ENCODE measurements at places on chromosomes 3 and 15.

- DNase-seq, result no peak
Observed at GRCh38 chr15:95150466-95150865, 919.1 kb downstream of the MCTP2 start.

DNA sequence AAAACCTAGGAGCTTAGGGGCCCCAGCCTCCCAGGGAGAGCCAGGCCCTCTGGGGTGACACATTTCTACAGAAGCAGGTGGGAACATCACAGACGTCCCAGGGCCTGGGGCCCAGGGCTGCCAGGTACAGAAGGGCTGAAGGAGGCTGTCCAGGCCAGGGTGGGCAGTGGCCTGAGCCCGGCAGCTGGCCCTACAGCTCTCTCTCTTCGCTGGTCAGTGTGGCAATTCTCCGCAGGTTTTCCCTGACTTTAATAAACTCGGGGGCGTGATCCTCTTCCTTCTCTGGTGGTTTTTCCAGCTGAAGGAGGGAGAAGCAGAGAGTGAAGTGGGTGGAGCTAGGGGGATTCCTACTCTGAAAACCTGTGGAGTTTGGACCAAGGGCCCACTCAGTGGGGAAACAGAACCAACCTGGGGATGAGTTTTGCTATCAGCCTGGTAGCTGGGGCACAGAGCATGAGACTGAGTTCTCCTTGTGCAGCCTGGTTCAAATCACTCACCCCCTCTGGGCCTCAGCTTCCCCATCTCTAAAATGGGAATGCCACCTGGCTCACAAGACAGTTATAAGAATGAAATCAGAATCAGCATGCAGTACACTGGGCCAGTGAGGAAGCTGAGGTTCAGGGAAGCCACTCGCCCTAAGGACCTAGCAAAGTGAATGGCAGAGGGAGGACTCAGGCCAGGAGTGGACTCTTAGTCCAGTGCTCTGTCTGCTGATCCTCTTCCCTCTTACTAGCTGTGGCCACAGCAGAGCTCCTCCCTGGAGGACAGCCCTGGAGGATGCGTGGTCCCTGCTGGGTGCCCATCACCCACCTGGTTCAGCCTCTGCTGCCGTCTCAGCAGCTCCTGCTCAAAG lies 10.6 kb downstream of the FAM107A start:
- no peak for DNase-seq

DNA sequence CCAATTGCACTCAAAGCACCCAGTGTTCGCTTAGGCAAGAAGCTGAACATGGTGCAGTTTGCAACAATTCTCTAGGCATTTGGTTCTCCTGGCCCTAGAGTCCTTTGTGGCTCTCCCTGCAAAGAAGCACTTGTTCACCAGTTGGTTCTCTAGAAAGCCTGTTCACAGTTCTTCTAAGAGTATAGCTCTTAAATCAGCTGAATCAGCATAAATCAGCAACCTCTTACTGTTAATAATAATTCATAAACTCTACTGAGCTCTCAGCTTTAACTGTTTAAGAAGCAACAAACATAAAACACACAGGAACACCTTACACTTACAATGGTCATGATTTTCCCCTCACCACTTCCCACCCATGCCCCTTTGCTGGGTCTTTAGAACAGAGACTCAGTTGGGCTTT lies 56.8 kb upstream of the PPP2R3A start:
- no peak for DNase-seq

DNA sequence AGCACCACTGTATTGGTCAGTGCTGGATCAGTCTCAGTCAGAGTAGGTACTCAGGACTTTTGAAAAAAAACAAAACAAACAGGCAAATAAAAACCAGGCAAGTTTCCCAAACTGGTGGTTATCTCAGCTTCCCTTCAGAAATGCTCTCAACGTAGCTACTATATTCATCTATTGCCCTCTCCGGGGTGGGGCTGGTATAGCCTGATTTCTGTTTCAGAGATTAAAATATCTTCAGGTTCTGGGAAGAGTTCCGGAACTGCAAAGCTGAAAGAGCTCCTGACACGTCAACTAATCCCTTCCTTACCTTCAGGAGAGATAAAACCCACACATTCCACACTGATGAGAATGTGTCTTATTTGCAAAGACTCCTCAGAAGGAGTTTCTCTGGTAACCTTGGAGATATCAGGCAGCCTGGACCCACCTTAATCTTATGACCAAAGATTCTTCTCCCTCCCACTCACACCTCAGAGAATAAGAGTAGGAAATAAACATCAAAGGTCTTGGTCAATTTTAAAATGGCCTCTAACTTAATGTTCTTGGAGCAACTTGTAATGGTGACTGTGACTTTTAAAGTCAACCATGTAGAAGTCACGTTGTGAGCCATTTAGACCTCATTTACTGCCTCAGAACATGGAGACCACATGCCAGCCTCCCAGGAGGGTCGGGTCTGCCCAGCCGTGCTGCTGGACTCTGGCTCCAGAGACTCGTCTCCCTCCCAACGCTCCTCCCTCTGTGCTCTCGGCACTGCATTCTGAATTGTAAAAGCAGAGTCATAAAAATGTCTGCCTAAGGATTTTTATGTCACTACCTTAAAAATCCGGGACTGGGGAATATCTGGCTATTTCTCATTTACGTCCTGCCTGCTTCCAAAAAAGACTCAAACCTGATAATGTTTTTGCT lies 53.8 kb downstream of the CDCP1 start:
- no peak for DNase-seq

DNA sequence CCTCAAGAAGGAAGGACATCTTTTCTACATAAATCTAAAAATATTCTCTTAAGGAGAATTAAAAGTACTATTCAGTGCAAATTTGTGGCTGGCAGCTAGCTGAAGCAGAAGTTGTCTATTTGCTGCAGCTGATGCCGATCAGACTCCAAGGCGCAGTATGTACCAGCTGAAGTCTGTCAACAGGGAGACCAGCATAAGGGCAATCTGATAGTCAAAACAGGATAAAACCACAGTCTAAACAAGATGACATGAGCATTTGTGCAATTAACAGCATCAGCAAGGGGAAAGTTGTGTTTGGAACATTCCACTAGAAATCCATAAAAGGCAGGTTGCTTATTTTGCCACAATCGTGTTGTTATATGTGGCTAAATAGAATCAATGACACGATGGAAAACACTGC lies 198.2 kb upstream of the ROBO2 start:
- DNase-seq, result no peak

- DNase-seq, result no peak
Observed at GRCh38 chr3:155244699-155245098, 48.8 kb downstream of the STRIT1 start.

GRCh38 chr15:76846782-76847181 lies 58.4 kb downstream of the SCAPER start:
- DNase-seq, result no peak

- no peak for DNase-seq
Observed at GRCh38 chr3:119659606-119660291, 640 bp downstream of the POPDC2 start.

- DNase-seq, result no peak
Observed at GRCh38 chr3:175879417-175879816, 1020.3 kb downstream of the NAALADL2 start.

GRCh38 chr15:69513986-69514385 lies 61.4 kb downstream of the RPLP1 start:
- DNase-seq, result no peak

- no peak for DNase-seq
Observed at GRCh38 chr3:72088486-72089025, 303.6 kb upstream of the PROK2 start.

DNA sequence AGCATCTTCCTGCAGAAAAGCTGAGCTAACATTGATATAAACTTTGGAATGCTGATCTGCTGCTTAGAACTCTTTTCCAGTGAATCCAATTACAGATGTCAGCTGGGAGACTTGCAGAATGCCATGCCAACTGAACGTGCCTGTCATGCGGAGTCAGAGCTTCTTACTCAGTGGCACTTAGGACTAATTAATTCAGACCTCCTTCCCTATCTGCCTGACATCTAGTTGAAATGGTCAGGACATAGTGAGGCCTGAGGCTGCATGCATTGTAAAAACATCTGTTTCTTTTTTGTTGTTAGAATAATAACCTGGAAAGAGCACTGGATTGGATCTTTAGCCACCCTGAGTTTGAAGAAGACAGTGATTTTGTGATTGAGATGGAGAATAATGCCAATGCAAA lies 112.6 kb downstream of the USP13 start:
- DNase-seq, result no peak

DNA sequence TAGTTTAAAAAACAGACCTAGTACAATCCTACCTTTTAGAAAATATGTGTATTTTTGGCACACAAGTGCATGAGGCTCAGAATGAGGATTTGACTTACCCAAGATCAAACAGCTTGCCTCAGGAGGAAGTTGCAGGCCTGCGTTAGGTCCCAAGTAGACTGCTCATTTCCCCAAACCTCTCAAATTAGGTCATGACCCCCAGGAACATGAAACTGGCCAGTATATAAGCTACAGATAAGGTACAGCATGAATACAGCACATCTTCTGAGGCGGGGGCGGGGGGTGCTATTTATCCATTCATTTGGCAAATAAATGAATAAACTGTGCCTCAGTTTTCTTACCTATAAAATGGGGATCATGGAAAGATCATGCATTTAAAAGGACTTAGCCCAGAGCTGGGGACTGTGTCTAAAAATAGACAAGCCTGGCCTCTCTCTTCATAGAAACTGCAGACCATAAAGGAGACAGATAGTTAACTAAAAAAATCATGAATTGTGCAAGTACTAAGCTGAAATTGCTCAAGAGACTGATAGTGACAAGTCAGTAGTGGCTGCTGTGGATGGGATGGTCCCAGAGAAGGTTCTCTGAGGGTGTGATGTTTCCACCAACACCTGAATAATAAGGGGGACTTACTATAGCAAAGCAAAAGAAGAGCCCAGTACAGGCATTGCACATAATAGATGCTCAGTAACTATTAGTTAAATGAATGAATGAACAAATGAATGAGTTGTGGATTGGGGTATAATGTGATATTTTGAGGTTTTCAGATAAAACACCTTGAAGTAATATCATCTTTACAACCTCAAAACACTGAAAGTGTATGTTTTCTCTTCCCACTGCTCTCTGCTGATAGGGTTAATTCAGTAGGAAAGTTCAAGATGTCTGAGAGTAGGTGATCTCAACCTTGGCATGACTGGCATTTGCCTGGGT lies 258.5 kb upstream of the PROK2 start:
- no peak for DNase-seq

DNA sequence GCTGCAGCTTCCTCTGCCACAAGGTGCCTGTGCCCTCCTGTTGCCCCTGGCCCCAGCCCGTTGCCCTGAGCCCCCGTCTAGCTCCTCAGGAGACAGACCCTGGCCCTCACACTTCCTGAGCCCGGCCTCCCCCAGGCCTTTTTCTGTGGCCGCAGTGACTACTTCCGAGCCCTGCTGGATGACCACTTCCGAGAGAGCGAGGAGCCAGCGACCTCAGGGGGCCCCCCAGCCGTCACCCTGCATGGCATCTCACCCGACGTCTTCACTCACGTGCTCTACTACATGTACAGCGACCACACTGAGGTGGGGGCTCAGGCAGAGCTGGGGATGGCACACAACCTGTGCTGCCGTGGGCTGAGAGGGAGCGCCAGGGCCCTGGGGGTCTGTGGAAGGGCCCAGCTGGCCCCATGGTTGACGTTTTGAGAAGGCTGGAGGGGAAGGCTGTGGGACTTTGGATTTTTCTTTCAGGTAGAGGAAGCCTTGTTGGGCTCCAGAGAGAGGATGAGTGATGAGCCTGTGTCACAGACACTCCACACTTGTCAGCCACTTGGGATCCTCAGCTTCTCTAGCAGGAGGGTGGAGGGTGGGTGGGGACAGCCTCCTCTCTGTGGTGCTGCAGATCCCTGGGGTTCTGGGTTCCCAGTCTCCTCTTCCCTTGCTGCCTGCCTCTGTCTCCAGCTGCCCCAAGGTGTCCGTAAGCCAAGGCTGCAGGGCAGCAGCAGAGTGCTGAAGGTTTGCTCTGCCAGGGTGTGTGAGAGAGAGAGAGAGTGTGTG lies 5.0 kb downstream of the ABTB1 start:
- no peak for DNase-seq

DNA sequence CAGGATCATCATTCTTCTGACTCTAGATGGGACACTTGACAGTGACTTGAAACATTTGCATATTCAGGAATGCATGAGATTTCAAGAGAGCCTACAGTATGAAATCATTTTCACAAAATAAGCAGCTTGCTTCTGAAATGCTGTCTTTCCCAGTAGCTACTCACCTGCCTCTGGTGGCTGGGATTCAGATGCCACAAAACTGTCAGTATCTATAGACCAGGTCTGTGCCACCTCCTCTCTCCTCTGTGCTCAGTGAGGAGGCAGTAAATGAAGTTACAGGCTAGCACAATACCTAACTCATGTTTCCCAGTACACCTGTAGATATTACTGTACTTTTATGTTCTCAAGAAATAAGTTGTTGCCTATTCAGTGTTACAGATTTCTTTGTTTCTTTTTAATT lies 64.3 kb downstream of the HMG20A start:
- no peak for DNase-seq

DNA sequence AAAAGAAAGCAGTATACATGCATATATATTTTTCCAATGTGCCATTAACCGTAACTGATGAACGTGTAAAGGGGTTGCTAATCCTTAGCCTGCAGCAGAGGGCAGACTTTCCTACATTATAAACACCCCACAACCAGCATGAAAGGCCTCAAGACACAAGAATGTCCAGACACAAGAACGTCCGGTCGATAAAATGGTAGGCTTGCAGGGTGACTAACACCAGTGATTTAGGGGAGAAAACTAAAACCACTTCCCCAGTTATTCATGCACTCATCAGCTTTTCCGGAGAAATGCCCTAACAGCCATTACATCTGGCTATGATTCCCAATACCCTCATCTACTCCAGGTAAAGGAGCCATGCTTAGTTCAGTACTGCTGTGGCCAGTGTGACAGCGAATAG lies 57.4 kb downstream of the LRTM1 start:
- DNase-seq, result no peak

GRCh38 chr3:114350690-114351089 lies 56.9 kb downstream of the TIGIT start:
- DNase-seq, result no peak

GRCh38 chr3:61814674-61815073 lies 253.3 kb downstream of the PTPRG start:
- DNase-seq, result no peak

DNA sequence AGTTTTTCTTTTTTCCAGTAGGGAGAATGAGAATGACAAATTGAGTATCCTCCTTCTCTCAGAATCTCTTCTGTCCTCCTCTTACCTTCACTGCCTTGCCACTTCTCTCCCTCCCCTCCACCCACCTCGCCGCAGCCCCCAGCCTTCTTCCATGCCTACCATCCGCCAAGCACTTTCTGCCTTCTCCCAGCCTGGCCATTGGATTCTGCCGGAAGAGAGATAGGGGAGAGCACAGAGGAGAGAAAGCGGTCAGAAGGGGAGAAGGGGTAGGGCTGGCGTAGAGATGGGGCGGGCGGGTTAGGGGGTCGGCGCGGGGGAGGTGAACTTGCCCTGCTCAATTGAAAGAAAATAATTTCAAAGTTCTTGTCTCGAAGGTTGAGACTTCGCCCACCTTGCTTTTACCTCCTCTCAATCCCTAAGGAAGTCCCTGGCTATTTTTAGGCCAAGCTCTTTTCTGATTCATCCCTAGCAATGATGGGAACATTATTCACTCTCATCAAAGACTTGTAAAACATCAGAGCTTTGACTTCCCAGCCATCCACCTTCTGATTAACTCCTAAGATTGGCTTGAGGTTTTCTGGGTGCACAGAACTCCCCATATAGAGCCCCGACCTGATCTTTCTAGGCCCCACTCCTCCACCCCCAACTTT lies 811 bp downstream of the C3orf52 start:
- DNase-seq, result no peak

GRCh38 chr3:197804511-197804910 lies 13.5 kb downstream of the LRCH3 start:
- no peak for DNase-seq

All from activated CD4-positive, alpha-beta T cell treated with anti-CD3 and anti-CD28 coated beads, Interleukin-2, amount 50 U/mL, for 16 hours (primary cell).